ENCODE measurements at places on chromosomes 5 and 9. TPM values are rescaled to one million over a fixed set of nuclear protein-coding genes. Genes with fewer than 3 reads are reported as not detected.
A peak's percentile ranks its signal among the peaks of the same experiment; 100 is the strongest.

DNA sequence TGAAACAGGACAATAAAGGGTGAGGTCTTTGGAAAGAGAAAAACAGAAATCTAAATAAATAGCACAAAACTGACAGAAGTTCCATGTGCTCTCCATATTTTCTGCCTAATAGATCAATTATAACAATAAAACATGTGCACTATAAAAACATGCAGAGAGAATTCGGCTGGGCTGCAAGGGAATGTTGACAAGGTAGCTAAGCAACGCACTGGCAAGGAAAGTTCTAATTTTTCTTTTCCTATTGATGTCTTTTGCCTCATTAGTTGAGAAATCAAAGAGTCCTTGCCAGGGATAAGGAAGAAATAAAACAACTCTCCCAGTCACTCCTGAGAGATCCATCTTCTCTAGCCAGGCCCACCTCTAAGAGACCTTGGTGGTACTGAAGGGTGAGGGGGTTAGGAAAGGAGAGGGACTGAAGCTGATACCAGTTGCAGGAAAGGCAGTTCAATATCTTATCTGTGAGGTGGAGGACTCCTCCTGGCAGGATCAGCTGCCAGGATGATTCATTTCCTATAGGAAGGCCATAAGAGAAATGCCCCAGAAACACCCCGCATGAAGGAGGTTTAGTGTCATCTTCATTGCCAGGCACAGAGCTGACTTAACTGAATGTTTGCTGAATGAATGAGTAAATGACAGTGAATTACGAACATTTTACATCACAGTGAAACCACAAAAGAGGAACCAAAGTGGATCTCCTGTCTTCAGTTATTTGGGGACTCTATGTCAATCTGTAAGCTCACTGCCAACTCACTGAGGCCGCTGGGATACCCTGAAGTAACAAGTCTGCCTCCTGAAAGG, 63.7 kb upstream of the IFNK start:
- peaks cover 7% of the 10 kb centered on the region for H3K36me3 ChIP-seq
- peak; percentile 70 for DNase-seq
- H3K4me1 ChIP-seq, result peaks cover 35% of the 10 kb centered on the region
- peak overlapping the region; percentile 44 for H3K27ac ChIP-seq

C5orf63 gene
- total RNA-seq, result 11.1 TPM

GRCh38 chr5:179258922-179259730, 86.1 kb downstream of the ADAMTS2 start:
- H3K36me3 ChIP-seq, result no peaks in the 10 kb centered on the region
- no peaks in the 10 kb centered on the region for H3K27me3 ChIP-seq
- peak overlapping the region; percentile 50 for H3K27ac ChIP-seq

OR5C1 gene
- not detected for total RNA-seq

- no peak overlapping the region for H3K27ac ChIP-seq
- H3K4me3 ChIP-seq, result no peak overlapping the region
- H3K36me3 ChIP-seq, result peaks cover 80% of the 10 kb centered on the region
- H3K4me1 ChIP-seq, result no peaks in the 10 kb centered on the region
These were observed 107.6 kb downstream of the PLPP1 start for GRCh38 chr5:55427157-55427556.

GRCh38 chr5:386432-387341, 56.3 kb upstream of the EXOC3 start:
- H3K27ac ChIP-seq, result no peak overlapping the region
- H3K36me3 ChIP-seq, result no peaks in the 10 kb centered on the region
- DNase-seq, result peak; percentile 82
- H3K4me1 ChIP-seq, result peaks cover 14% of the 10 kb centered on the region
- no peaks in the 10 kb centered on the region for H3K27me3 ChIP-seq
- H3K4me3 ChIP-seq, result no peak overlapping the region

DNA sequence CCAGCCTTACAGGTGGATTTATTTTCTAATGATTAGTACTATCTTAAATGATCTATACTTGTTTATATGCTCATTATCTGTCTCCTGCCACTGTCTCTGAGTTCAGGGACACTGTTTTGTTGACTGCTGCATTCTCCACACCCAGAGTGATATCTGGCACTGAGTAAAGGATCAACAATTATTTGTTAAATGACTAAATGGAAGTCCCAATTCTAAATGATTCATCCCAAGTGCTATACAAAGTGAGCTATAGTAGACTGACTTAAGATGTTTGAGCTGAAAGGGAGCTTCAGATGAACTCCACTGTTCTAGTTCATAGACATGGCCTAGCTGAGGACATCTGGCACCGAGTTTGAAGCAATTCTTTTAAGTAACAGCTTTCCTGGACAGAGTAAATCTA, 40.5 kb downstream of the ITGA2 start:
- H3K4me3 ChIP-seq, result no peak overlapping the region
- no peaks in the 10 kb centered on the region for H3K36me3 ChIP-seq
- DNase-seq, result no peak
- H3K4me1 ChIP-seq, result peaks cover 43% of the 10 kb centered on the region

DNA sequence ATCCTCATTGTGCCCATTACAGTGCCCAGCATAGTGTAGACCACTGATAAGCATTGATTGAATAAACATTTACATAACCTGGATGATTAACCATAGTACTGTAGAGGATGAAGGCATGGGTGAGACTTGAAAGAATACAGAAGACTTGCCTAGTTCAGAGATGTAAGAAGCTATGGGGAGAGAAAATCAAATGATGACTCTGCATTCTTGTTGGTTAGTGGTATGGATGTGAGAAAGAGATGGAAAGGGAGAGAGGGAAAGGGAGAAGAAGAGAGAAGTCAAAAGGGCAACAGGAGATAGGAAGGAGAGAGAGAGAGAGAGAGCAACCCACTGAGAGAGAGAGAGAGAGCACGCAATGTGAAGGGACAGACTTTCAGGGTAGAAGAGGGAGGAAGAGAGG, 26.8 kb downstream of the YIPF5 start:
- peaks cover 15% of the 10 kb centered on the region for H3K4me1 ChIP-seq
- no peak overlapping the region for H3K27ac ChIP-seq
- no peak for DNase-seq
- no peaks in the 10 kb centered on the region for H3K27me3 ChIP-seq
- H3K36me3 ChIP-seq, result no peaks in the 10 kb centered on the region

GRCh38 chr5:100406640-100407039, 128.5 kb upstream of the FAM174A start:
- H3K4me3 ChIP-seq, result no peak overlapping the region
- no peaks in the 10 kb centered on the region for H3K36me3 ChIP-seq
- H3K27me3 ChIP-seq, result no peaks in the 10 kb centered on the region
- no peak for DNase-seq

ARID3C gene
- not detected for total RNA-seq

GRCh38 chr9:81724242-81724889, 35.0 kb upstream of the TLE1 start:
- no peaks in the 10 kb centered on the region for H3K4me1 ChIP-seq
- H3K27me3 ChIP-seq, result no peaks in the 10 kb centered on the region
- H3K27ac ChIP-seq, result no peak overlapping the region
- DNase-seq, result no peak
- no peaks in the 10 kb centered on the region for H3K36me3 ChIP-seq

- H3K27ac ChIP-seq, result peak overlapping the region; percentile 29
- no peaks in the 10 kb centered on the region for H3K27me3 ChIP-seq
- H3K36me3 ChIP-seq, result no peaks in the 10 kb centered on the region
- DNase-seq, result peak; percentile 96
- H3K4me3 ChIP-seq, result no peak overlapping the region
These were observed 7.5 kb downstream of the RASGRF2 start for GRCh38 chr5:80967500-80968181.

- peak; percentile 3 for DNase-seq
- no peaks in the 10 kb centered on the region for H3K4me1 ChIP-seq
- no peak overlapping the region for H3K4me3 ChIP-seq
- no peak overlapping the region for H3K27ac ChIP-seq
- H3K36me3 ChIP-seq, result no peaks in the 10 kb centered on the region
- peaks cover 30% of the 10 kb centered on the region for H3K27me3 ChIP-seq
These were observed 89.1 kb downstream of the SLC24A2 start for GRCh38 chr9:19699756-19700155.

- H3K4me3 ChIP-seq, result no peak overlapping the region
- no peak overlapping the region for H3K27ac ChIP-seq
- no peaks in the 10 kb centered on the region for H3K36me3 ChIP-seq
- H3K4me1 ChIP-seq, result peaks cover 4% of the 10 kb centered on the region
These were observed 362.7 kb upstream of the ADAMTS16 start for GRCh38 chr5:4777435-4777834.

- H3K27ac ChIP-seq, result no peak overlapping the region
- H3K27me3 ChIP-seq, result peaks cover 11% of the 10 kb centered on the region
These were observed 59.8 kb upstream of the ANXA1 start for GRCh38 chr9:73091909-73092308.

DNA sequence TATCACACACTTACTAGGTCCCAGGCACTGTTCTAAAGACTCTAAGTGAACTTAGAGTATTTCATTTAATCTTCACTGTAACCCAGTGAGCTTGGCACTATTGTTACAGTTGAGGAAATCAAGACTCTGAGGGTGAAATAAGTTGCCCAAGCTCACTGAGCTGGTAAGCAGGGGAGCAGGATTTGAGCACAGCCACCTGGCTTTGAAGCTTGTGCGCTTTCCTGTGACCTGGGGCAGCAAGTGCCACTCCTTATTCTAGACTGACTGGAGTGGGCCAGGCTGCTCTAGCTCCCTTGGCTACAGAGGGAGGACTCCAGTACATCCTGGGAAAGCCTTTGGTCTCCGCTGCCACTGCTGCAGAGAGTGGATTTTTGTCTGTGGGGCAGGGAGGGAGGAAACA, 50.0 kb downstream of the RGS3 start:
- H3K27ac ChIP-seq, result no peak overlapping the region
- no peak for DNase-seq
- H3K4me1 ChIP-seq, result peaks cover 1% of the 10 kb centered on the region
- no peaks in the 10 kb centered on the region for H3K27me3 ChIP-seq

SH2D3C gene
- not detected for total RNA-seq

SH3RF2 gene
- total RNA-seq, result 29.6 TPM

DNA sequence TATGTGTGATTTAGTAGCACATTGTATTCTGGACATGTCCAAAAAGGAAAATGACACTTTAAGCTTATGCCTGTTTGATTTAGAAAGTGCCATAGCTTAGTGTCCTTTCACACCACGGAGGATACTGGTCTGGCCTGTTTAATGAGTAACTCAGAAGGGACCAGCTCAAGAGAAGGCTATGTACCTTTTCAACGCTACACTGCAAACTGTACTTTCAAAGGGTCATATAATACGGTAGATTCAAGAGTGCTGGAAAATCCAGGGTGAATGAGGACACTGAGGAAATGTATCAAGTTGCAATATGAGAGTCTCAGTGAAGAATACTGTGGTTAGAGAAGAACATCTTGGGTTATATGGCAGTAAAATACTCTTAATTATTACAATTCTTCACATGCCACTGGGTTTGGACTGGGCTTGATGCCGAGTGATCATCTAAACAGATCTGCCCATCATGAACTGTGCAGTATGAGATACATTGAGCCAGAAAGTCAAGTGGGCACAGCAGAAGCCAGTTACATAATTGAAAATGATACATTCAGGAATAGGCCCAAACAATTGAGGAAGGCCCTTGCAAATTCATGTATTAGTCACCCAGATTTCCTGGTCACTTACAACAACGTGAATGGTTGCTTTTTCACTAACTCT, 1211.5 kb upstream of the CDH9 start:
- H3K4me3 ChIP-seq, result no peak overlapping the region
- no peaks in the 10 kb centered on the region for H3K4me1 ChIP-seq
- H3K27ac ChIP-seq, result no peak overlapping the region

DNA sequence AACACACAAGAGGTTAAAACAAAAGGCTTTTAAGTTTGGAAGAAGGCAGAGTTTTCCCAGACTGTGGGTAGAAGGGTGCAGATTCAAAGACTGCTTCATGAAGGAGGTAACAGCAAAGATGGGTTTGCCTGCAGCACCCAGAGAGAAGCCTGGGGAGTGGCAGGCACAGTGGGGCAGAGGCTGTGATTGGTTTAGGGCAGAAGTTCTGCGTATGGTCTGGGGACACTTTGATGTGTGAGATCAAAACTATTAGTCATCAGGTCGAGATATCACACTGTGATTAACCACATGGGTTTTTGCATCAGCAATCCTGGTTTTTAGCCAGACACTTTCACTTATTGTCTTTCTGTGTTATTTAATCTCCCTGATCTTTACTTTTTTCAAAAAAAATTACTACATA, 188.8 kb upstream of the GLRA1 start:
- peaks cover 4% of the 10 kb centered on the region for H3K4me1 ChIP-seq
- no peaks in the 10 kb centered on the region for H3K36me3 ChIP-seq
- DNase-seq, result peak; percentile 13
- H3K4me3 ChIP-seq, result no peak overlapping the region

- H3K27ac ChIP-seq, result no peak overlapping the region
- no peaks in the 10 kb centered on the region for H3K4me1 ChIP-seq
- DNase-seq, result no peak
These were observed 8.1 kb upstream of the ARSB start for GRCh38 chr5:78993165-78993564.

TRAPPC13 gene
- 28.4 TPM for total RNA-seq

DNA sequence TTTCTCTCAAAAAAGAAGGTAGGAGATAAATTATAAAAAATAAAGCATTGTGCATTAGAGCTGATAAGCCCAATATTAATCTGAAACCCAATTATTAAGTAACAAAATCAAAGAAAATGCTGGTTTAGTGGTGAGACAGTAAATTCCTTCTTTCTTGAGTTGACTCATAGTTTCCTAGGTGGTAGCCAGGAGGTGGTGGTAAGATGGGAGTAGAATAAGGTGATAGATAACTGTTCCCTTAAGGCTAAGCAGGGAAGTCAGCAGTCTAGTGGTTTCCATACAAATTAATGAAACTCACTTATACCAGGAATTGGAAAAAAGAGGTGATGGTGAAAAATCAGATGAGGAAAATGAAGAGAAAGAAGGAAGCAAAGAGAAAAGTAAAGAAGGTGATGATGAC, 23.2 kb downstream of the LYSMD3 start:
- H3K27me3 ChIP-seq, result no peaks in the 10 kb centered on the region
- H3K4me1 ChIP-seq, result no peaks in the 10 kb centered on the region
- H3K27ac ChIP-seq, result no peak overlapping the region
- no peak overlapping the region for H3K4me3 ChIP-seq
- no peak for DNase-seq

- H3K27ac ChIP-seq, result no peak overlapping the region
- DNase-seq, result peak; percentile 33
- peaks cover 7% of the 10 kb centered on the region for H3K36me3 ChIP-seq
- peaks cover 40% of the 10 kb centered on the region for H3K27me3 ChIP-seq
These were observed 107.7 kb downstream of the TENT4A start for GRCh38 chr5:6820851-6821479.

- no peak overlapping the region for H3K27ac ChIP-seq
- no peak for DNase-seq
- H3K4me1 ChIP-seq, result peaks cover 64% of the 10 kb centered on the region
- H3K36me3 ChIP-seq, result peaks cover 13% of the 10 kb centered on the region
- H3K4me3 ChIP-seq, result no peak overlapping the region
These were observed 196.4 kb downstream of the EFNA5 start for GRCh38 chr5:107474361-107474715.

DNA sequence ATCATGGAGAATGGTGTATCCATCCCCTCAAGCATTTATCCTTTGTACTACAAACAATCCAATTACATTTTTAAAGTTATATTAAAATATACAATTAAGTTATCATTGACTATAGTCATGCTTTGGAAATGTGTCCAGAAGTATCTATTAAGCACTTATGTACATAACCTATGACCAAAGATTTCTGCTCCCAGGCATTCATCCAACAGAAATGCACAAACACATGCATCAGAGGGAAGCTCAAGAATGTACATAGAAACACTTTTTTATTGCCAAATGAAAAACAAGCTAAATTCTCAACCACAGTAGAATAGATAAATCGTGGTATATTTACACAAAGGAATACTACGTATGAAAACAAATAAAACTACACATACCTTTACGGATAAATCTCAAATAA, 700.5 kb upstream of the ZNF608 start:
- no peaks in the 10 kb centered on the region for H3K27me3 ChIP-seq
- no peak overlapping the region for H3K27ac ChIP-seq
- no peak overlapping the region for H3K4me3 ChIP-seq
- H3K4me1 ChIP-seq, result peaks cover 6% of the 10 kb centered on the region
- peak; percentile 52 for DNase-seq
- no peaks in the 10 kb centered on the region for H3K36me3 ChIP-seq

All from MCF 10A (cell line).